ENCODE measurements at places on chromosomes 6 and 20.

GRCh38 chr6:134176264-134176975 lies 124.0 kb upstream of the SLC2A12 start:
- DNase-seq, result no peak

DNA sequence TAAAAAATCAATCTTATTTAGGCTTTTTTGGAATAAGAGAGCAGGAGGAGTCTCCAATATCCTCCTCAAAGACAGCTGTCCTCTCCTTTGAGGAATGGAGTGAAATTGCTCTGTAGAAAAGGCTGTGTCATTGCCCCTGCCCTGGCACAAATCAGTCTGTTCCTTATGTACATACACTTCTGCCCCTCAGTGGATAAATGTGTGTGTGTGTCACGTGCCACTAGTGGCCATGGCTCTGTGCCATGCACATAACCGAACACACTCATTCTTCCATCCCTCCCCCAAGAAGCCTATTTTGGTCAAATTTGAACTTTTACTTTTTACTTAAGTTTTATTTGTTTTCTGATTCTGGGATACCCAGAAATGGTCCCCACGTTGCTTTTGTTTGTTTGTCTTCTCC lies 49.2 kb downstream of the ANKS1A start:
- DNase-seq, result no peak

DNA sequence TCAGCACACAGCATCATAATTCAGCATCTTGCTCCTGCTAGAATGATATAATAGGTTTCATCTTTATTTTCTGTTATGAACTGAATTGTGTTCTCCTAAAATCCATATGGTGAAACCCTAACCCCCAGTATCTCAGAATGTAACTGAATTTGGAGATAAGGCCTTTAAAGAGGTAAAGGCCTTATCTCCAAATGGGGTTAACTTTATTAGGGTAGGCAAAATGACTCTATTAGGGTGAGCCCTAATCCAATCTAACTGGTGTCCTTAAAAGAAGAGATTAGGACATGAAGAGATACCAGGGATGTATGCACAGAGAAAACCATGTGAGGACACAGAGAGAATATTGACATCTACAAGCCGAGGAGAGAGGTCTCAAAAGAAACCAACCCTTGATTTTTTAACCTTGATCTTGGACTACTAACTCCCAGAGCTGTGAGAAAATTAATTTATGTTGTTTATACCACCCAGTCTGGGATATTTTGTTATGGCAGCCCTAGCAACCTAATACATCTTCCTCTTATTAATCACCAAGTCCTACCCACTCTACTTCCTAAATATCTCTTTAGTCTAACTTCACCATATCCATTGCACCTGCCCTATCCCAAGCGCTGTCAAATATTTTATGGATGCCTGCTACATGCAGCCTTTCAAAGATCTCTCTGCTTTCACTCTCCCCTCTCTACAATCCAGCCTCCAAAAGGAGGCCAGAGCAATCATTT lies 8.5 kb upstream of the MRS2 start:
- DNase-seq, result no peak

DNA sequence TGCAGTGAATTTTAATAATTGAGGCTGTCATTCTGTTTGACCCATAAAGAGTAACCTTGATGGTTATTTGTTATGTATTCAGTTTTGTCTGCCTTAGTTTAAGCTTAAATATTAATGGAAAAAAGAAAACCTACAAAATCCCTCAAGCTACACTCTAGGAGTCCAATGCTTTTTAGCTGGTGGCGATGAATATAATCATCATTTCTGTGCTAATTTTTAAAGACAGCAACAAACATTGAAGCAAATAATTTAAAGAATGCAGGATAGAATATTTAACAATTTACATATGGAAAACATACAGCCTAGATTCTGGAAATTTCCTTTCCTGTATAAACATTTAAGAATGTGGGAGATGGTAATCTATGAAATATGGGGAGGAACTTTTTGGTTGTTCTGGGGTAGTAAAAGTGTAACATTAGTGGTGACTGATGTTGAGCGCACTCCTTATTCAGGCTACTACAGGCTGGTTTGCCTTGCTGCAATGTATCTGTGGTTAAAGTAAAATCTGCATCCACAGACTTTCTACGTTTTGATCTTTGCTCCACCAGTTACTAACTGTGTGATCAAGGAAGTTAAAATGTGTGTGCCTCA lies 287.9 kb upstream of the DEFB112 start:
- no peak for DNase-seq

GRCh38 chr6:3323696-3324261 lies 65.0 kb downstream of the PSMG4 start:
- no peak for DNase-seq

GRCh38 chr20:25669826-25670422 lies 26.7 kb downstream of the ZNF337 start:
- no peak for DNase-seq

- no peak for DNase-seq
Measured at GRCh38 chr6:56953597-56954402, 1.1 kb upstream of the BEND6 start.

DNA sequence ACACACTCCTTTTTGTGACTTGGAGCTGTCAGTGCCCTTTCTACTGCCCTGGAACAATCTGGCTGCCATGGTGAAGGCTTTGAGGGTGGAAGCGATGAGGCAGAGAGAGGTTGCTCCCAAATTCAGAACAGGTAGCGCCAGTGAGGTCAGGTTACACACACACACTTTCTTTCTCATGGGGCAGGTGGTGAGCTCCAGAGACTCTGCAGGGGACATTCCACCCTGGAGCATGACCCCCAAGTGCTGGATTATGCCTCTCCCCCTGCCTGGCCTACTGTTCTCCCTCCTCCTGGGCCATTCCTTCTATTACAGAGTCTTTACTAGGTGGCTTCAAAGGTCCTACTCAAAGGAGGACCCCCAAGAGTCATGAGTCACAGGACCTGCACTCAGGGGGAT lies 98.0 kb downstream of the EYA2 start:
- DNase-seq, result no peak

GRCh38 chr6:138028893-138029292 lies 78.3 kb downstream of the PERP start:
- no peak for DNase-seq

DNA sequence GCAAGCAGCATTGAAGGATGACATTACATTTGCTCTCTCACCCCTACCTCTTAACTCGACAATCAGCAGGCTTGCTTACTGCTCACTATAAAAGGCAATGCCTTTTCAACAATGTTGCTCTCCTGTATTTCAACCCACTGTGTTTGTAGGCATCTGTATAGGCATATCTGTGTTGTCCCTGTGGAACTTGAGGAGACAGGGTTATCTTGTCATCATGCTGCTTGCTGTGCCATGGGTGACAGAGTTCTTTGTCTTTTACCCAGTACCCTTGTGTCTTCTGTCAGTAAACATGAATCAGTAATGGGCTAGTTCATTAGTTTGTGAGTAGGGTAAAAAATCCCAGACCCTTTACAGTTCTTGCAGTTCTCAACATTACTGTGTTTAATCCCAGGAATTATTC lies 25.2 kb downstream of the PHF3 start:
- DNase-seq, result no peak

DNA sequence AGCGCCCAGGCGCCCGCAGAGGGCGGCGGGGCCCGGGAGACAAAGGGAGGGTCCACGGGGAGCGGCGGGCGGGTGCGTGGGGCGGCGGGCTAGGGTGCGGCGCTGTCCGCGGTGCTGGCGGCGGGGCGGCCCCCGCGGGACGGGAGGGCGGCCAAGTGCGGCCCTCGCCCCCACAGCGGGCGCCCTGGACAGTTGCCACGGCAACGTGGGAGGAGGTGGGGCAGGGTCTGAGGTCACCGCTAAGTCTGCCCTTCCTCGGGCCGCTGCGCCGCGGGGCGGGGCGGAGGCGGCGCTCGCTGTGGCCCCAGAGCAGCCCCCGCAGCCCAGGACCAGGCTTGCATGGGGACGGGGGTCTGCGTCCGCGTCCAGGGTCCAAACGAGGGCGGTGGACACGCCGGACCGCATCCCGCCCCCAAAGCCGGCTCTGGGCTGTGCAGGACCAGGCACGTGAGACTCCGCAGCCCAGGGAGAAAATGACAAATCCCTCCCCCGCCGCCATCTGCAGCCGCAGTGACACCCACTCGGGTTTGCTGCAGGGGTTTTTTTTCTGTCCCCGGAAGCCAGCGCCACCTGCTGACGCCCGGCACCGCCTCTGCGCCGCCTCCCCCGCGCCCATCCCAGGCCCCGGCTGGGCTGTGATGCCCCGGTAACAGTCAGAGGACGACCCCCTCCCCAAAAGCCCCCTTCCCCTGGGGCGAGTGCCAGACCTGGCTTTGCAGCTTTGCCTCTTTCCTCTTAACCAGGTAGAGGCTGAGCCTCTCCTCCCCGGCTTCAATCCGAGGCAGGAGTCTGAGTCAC lies 36.8 kb downstream of the YTHDF1 start:
- DNase-seq, result peak; percentile 31

DNA sequence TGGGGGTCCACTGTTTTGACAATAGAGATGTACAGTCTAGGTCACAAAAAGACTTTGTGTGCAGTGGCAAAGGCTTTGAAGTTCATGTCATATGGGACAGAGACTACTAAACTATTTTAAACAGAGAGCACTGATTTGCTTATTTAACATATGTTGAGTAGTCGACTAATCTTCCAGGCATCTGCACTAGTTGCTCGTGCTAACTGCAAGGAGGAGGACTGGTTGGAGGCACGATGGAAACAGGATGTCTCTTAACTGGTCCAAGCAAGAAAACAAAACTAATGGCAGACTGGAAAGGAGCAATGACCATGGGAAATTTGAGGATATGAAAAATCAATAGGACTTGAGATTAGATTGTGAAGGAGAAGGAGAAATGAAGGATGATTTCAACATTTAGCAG lies 28.5 kb upstream of the ERVFRD-1 start:
- no peak for DNase-seq

DNA sequence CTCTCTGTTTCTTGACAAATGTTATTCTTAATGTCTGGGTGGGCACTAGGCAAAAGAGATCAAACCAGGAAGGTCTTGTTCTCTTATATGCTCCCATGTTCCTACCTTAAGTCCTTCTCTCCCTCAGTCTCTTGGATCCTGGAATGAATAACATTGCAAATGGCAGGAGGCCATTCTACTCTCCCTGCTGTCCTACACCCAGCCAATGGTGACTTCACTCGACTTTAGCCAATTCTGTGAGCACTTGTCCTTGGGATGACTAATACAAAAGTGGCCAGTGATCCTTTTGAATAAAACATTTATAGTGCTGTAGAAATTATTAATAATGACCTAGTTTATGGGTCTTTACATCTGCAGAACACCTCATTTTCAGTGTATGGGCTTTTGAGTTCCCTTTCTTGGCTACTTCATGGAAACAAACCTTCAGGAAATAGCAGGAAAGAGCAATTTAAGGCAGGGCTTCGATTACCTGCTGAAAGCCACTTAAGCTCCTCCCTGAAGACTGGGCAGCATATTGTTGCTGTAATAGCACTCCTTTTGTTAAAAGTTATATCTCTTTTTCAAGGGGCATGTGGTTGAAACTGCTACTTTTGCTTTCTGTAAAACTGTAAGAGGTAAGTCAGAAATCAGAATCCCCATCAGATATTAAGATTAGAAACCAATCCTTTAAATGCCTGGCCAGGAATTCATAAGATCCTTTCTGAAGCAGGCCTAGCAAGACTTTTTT lies 10.5 kb downstream of the OTOR start:
- no peak for DNase-seq

GRCh38 chr20:51864967-51865366 lies 62.6 kb upstream of the SALL4 start:
- DNase-seq, result no peak

DNA sequence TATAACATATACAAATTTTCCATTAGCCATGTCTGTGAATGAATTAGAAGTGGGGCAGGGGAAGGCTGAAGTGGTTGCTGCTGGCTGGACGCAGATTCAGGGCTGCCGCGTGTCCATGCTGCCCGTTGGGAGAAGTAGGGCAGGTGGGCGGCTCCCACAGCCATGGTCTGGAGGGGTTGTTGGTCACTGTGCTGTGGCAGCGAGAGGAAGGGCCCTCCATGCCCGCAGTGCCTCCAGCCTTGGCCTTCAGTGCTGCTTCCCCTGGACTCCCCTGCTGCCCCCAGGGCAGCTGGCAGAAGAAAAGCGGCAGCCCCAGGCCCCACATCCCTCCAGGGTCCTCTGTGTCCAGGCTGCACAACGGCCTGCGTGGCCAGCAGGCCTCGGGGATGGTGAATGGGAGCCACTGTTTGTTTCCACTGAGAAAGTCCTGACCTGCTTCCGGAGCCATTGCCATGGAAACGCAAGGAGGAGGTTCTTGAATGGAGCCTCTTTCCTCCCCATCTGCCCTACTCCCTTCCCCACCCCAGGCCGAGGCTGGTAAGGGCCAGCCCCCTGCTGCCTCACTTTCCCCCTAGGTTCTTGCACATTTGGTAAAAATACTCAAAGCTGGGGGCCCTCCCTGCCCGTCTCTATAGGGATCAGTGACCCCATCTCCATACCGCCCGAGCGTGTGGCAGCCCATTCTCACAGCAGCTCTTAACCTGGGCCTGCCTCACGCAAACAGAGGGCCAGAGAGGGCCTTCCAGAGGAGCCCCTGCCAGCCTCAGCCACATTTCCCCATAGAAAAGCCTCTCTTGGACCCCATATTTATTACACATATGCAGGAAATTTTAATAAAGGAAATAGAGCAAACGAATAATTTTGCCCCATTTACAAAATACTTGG lies 113.3 kb downstream of the SASH1 start:
- DNase-seq, result no peak

- no peak for DNase-seq
Measured at GRCh38 chr6:4030669-4031068, 48.3 kb downstream of the FAM217A start.

GRCh38 chr6:70797625-70798024 lies 129.9 kb downstream of the SMAP1 start:
- no peak for DNase-seq

GRCh38 chr20:32278199-32278643 lies 770 bp downstream of the KIF3B start:
- no peak for DNase-seq

DNA sequence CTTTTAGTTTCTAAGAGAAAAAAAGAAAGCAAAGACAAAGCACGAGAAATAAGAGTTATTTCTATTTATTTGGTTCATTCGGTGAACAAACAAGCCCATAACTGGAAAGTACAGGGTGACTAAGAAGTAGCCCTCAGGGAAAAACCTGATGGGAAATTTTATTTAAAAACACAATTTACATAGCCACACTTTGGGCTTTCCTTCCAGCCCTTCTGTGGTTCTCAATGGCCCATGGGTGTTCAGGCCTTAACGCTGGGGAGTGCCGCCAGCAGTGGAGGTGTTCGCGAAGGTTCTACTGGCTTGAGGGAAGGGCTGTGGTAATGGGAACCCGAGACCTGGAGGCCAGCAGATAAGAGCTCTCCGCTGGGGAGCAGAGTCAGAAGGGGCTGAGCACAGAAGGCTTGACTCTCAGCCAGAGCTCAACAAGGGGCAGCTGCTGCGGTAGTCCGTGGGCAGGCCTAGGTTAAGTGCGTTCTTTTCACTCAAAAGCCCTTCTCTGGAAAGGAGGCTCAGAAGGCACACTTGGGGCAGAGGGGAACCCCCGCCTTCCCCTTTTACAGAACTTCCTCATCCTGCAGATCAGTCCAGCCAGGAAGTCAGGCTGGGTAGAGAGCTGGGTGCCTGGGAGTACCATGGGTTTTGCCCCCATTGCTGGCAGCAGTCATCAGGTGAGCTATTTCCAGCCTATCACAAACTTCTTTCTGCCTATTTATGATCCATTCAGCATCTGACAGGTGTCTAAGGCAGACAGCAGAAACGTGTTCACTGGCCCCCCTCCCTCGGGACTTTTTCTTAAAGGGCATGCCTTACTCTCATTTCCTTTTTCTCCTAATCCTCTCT lies 8.8 kb upstream of the CD83 start:
- peak; percentile 10 for DNase-seq

GRCh38 chr20:37372441-37372840 lies 26.5 kb downstream of the SRC start:
- DNase-seq, result no peak
